NCI-H1105 treated with DMSO at 0.1 percent for 48 hours (cell line): ENCODE measurements at places on chromosomes 4 and X.

DNA sequence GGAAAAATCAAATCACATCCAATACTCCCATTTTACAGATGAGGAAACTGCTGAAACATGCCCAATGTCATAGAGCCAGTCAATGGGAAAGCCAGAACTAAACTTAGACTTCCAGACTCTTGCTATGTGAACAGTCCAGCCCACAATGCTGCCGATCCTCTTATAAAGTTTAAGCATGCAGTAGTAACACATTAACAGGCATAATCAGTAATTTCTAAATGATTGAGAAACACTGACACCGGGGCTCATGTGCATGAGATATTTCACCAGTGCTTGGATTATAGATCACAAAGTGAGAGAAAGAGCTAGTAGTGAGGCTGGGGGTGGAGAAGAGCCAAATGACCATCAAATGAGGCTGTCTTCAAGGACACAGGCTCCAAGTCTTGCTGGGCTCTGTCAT, 2.5 kb downstream of the BDH2 start:
- no peak for DNase-seq

GRCh38 chr4:126553248-126553647, 1079.5 kb upstream of the INTU start:
- DNase-seq: no peak

DNA sequence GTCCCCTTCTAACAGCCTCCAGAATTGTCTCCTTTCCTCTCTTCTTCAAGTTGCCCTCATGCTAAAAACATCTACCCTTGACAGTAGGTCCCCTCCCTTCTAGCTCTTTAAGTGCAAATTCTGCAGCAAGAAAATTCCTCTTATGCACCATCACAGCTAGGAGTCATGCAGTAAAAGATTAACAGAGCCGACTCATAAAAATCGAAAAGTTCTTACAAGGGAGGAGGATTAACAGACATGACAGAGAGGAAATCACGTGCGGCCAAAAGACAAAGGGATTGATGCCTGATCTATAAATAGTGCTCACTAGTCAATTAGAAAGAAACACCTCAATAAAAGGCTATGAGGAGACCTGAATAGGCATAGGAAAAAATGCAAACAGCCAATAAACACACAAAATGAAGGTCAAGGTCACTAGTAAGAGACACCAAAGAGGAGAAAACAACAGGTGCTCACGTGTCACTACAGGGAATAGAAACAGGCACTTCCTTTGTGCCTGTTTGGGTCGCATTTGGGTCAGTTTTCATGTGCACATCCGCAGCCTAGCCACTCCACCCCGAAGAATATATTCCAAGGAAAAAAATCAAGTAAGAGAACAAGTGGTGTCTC, 3.4 kb downstream of the RNF212 start:
- no peak for DNase-seq

GRCh38 chrX:150899191-150899757, 806 bp upstream of the CD99L2 start:
- DNase-seq: peak; percentile 59

- DNase-seq: no peak
These were observed 69.1 kb downstream of the PPP2R2C start for GRCh38 chr4:6403400-6403685.

GRCh38 chrX:71556036-71556435, 22.2 kb upstream of the GCNA start:
- DNase-seq: no peak

GRCh38 chr4:145644699-145645098, 25.5 kb downstream of the MMAA start:
- no peak for DNase-seq

- DNase-seq: no peak
These were observed 297.5 kb downstream of the NAF1 start for GRCh38 chr4:162869157-162869556.

DNA sequence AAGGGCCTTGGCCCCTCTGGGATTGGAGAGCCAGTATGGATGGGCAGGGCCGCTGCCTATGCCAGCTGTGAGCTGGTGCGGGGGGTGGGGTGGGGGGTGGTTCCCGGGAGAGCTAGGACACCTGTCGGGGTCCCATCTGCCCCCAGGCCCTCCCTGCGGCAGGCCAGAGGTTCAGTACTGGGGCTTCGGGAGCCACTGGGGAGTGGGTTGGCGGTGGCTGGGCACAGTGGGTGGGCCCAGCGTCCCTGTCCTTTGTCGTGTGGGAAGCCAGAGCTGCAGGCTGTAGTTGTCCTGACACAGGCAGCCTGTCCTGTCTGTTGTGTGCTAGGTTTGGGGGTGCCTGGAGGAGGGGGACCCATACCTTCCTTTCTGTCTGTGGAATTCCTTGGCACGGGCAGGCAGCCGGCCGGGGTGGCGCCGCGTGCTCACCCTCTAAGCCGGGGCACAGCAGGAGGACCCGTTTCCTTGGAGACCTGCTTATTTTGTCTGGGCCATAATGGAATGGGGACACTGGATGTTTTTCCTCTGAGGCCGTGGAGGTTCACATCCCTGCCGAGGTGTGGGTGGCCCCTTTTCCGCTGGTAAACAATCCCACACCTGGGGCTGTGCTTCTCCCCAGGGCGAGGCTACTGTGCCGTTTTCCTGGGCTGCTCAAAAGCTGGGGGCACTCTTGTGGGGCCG, 14.8 kb downstream of the DOK7 start:
- DNase-seq: no peak

DNA sequence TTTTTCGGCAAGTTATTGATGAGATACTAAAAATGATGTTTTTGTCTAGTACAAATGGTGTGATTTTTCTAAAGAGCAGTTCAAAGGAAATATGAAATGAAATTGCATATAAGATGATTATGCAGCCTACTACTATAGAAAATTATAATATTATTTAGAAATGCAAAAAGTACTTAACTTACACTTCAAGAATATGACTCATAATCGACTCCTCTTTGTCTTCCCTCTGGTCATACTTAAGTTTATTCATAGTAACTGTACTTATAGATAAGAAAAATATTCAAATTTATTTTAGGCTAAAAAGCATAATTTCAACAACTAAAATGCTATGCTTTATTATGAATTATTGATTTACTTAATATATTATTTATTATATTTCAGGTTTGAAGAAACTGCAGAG, 33.2 kb downstream of the CEP44 start:
- DNase-seq: no peak

DNA sequence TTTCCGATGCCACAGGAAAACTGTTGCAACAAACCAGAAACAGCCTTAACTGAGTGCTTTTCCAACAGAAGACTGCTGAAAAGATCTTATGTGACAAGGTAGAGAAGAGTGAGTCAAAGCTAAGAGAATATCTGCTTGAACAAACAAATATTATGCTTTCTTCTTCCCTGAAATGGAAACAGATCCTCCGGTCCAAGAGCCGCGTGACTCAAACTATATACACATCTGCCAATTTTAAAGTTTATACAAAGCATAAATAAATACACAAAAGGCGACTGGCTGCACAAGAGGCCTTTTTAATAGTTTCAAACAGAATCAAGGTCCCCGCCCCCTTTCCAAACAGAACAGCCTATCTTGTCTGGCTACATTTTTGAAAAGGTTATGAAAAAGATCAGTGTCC, 329.7 kb upstream of the F9 start:
- no peak for DNase-seq

- DNase-seq: no peak
These were observed 18.9 kb downstream of the TSPAN5 start for GRCh38 chr4:98639523-98639922.

GRCh38 chr4:56241500-56241899, 145.8 kb downstream of the AASDH start:
- no peak for DNase-seq

- no peak for DNase-seq
These were observed 5.5 kb upstream of the XIAP start for GRCh38 chrX:123854329-123854728.

GRCh38 chrX:121120690-121121605, 73.5 kb downstream of the GLUD2 start:
- no peak for DNase-seq

DNA sequence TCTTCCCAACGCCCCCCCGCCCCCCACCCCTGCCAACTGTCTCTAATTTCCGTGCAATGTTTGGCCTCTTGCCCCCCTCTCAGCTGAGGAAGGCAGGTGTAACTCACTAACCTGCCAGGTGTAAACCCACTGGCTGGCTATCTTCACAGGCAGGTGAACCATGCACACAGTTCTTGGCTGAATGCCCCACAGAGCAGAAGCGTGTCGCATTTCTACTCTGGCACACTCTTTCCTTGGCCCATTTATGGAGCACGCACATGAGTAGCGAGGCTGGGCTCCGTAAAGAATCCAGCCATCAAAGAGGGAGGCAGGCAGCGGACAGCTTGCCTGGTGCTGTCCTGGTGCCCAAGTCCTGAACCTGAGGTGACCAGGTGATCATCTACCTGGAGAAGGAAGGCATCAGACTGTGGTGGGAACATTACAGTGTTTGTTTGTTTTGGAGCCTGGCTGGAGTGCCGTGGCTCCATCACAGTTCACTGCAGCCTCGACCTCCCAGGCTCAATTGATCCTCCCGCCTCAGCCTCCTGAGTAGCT, 39.2 kb upstream of the CRMP1 start:
- peak; percentile 92 for DNase-seq

DNA sequence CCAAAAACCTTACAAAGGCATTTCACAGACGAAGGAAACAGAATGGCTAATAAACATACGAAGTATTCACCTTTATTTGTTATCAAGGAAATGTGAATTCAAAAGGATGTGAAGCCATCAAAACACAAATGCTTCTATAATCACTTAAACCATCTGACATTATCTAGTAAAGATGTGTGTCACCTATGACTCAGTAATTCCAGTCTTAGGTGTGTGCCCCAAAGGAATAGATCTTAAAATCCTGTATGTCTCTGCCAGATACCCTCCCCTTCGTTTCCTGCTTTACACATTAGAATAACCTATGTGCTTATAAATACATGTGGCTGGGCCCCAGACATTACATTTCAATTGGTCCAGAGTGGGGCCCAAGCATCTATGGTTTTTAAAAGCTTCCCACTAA, 41.8 kb upstream of the CEP135 start:
- DNase-seq: no peak

DNA sequence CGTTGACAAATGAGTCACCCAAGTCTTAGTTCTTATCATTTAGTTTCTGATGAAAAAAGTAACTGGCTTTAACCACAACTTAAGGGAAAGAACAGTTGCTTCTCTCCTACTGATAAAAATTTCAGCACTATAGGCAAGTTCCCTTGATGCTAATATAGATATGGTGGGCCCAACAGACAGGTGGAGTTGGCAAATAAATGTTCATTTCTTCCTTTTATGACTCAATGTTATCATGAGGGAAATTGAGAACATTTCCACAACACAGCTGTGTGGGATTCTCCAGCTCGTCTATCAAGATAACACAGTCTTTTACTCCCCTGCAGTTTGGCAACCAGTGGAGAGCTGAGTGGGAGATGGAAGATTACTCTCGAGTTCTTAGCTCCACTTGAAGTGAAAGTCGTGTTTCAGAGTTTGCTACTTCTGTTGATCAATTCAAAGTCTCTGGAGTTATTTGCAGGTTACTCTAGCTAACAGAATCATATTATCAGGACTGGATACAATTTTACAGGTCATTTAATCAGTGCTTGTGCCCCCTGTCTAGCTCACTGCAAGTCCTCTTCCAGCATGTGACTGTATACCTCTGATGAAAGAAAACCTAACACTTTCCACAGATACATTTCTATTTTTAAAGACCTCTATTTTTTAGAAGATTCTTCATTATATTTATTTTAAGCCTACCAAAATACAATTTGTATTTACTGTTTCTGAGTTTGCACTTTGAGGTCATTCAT, 270.6 kb upstream of the GK2 start:
- DNase-seq: no peak

DNA sequence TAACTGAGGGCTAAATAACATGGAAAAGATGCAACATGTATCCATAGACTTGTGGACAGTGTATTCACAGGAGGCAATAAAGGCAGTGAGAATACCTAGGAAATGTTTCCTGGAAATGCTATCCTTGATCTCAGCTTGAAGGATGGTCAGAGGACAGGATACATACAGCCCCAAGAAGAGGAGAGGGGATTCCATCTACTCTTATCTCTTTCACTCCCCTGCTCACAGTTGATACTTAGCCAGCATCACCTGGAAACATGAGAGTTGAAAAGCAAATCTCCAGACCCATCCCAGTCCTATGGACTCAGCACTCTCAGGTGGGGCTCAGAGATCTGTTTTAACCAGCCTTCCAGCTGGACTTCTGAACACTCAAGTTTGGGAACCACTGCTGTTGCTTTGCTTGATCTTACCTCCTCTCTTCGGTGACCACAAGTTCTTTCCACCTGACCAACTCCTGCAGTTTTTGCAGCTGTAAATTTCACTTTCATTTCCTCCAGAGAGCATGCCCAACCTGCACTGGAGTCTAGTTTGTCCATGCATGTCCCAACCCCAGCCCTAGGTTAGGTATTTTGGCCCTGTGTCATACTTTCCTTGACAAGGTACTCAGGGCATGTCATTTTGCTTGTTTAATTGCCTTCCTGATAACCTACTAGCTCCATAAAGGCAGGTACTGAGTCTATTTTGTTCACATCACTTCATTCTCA, 10.4 kb downstream of the RELL1 start:
- no peak for DNase-seq

DNA sequence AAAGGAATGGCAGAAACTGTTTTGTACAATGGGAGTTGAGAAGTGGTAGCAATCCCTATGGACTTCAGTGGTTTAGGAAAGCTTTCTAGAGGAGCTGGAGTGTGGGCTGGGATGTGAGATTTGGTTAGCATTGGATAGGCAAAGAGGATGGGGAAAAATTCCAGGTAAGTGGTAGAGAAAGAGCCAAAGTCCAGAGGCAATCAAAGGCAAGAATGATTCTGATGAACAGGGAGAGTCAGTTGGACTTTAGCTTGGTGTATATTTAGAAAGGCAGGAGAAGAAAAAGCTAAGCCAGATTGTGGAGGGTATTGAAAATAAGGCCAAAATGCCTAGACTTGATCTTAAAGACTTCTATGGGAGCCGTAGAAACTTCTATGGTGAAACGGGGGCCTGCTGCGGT, 3.7 kb upstream of the VSIG4 start:
- DNase-seq: no peak

GRCh38 chr4:48891028-48891619, 15.4 kb downstream of the OCIAD2 start:
- DNase-seq: no peak

- DNase-seq: no peak
These were observed 295.9 kb upstream of the CASK start for GRCh38 chrX:42219231-42219630.

GRCh38 chr4:167622481-167623240, 388.4 kb upstream of the SPOCK3 start:
- peak; percentile 1 for DNase-seq

DNA sequence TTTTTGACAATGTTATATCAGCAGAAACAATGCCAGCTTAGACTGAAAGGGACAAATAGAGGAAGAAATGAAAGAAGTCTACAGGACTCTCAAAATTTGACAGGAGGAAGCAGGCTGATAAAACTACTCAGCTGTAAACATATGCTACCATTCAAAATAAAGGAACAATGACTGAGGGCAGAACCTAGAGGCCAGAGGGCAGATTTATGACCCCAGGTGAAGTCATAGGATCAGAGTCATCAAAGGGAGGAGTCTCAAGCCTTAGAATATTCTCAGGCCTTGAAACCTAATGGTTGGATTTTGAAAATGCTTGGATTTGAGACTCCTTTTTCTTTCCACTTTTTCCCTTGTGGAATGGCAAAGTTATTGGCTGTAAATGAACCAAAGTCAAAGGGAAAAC, 17.0 kb upstream of the SYTL5 start:
- no peak for DNase-seq
